ENCODE measurements at places on chromosomes 12 and 14. TPM values are rescaled to one million over a fixed set of nuclear protein-coding genes. Genes with fewer than 3 reads are reported as not detected.

The SLC38A2 gene
- total RNA-seq = 385 TPM

The TMEM52B gene
- total RNA-seq = not detected

The LBHD2 gene
- not detected for total RNA-seq

The MFAP5 gene
- 158 TPM for total RNA-seq

The ZDHHC22 gene
- total RNA-seq = not detected

The ALX1 gene
- total RNA-seq = not detected

The MMP17 gene
- total RNA-seq = 20.1 TPM
